NCI-H748 treated with DMSO at 0.1 percent for 48 hours (cell line): ENCODE measurements at places on chromosomes 3 and 15.

DNA sequence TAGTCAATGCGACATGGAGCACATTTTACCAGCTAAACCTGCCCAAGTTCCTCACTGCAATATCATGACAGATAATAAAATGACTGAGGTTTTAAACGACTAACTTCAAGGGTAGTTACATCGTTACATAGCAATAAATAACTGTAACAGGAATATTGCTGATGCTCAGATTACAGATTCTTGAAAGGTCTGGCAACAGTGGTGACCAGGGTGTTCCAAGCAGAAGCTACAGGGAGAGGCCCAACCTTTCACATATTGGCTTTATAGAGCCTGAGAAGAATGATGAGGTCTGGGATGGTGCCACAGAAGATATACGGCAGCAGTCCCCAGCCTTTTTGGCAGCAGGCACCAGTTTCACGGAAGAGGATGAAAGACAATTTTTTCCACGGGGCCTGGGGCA, 51.1 kb upstream of the CSPG5 start:
- no peak for DNase-seq

GRCh38 chr3:186826976-186827857, 15.3 kb upstream of the ADIPOQ start:
- peak; percentile 18 for DNase-seq

DNA sequence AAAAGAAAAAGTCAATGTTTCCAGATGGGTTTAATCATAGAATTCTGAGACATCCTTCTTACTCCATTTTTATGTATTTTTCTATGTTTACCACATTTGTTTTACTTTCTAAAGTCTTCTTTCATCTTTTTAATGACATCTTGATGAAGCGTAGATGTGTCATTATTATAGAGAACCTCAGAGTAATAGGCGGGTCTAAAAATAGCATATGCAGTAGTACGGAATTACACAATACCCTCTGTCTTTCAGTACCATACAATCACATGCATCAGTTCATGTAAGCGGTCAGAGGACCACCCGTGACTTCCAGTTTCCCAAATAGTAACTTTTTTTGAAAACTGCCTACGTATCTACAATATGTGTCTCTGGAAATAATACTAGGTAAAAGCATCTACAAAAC, 224.0 kb downstream of the PLOD2 start:
- DNase-seq: no peak

DNA sequence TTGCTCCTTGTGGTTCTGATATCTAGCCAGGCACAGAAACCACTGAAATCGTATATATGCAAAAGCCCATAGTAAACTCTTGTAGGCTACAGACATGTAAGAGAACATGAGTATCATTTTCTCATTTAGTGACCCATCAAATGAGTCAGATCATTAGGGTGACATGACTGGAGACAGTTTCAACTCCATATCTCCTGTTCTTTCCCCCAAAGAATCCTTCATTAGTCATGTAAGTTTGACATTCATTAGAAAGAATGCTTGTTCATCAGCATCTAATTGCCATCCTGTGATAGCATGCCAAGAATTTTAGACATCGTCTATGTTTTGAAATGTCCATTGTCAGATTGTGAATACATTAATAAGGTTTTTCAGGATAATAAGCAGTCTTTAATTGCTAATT, 264.9 kb upstream of the TPM1 start:
- no peak for DNase-seq

- no peak for DNase-seq
Measured at GRCh38 chr3:14324224-14324944, 78.0 kb upstream of the SLC6A6 start.

- DNase-seq: no peak
Measured at GRCh38 chr3:137869022-137869421, 104.9 kb downstream of the SOX14 start.

- no peak for DNase-seq
Measured at GRCh38 chr15:45641999-45642932, 7.4 kb downstream of the SQOR start.

DNA sequence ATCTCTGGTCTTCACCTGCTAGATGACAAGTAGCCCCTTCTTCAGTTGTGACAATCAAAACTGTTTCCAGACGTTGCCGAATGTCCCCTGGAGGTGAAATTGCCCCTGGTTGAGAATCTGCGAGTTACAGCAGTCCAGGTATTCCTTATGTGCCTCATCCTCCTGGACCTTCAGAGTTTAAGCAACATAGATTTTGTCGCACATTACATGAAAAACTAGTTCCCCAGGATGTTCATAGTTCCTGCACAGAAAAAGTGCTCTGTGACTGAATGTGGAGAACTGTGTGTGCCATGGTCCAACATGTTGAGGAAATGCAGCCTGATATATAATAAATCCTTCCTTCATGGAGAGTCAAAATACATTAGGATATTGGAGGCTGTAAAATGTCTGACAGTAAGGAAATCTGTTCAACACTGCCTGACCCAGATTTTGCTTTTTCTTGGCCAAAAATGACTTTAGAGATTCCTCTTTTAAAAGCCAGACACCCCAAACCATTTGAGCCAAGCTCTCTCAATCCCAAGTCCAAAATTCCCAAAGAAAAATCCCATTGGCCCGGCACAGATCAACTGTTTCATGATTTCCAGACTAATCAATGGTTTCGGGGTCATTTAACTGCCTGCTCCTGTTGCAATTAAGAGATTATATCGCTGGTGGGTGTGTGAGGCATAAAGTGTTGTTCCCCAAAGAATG, 20.4 kb upstream of the SHC4 start:
- no peak for DNase-seq

- no peak for DNase-seq
Measured at GRCh38 chr3:151002003-151002981, 29.8 kb upstream of the CLRN1 start.

DNA sequence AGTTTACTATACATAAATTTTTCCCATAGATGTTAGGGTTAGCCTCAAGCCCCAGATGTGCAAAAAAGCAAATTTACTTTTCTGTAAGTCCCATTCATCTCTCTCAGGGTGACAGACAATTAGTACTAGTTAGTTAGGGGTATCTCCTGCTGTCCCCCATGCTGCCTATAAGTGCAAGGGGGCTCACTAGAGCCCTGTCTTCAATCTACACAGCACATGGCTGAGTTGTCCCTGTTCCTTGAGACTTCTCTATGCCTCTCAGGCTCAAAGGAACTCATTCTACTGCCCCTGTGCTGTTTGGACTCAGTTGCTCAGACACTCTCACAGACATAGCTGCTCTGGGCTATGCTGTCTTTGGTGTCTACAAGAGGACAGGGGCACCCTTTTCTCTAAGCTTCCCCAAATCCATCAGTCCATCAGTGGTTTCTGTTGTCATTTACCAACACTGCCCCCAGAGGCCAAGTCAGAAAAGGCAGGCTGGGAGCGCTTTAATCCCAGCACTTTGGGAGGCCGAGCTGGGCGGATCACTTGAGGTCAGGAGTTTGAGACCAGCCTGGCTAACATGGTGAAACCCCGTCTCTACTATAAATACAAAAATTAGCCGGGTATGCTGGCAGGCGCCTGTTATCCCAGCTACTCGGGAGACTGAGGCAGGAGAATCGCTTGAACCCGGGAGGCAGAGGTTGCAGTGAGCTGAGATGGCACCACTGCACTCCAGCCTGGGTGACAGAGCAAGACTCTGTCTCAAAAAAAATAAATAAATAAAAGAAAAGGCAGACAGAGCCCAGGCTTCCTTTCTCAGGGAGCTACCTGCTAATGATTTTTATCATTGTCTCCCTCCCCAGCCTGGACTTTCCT, 31.4 kb upstream of the PRTG start:
- no peak for DNase-seq

DNA sequence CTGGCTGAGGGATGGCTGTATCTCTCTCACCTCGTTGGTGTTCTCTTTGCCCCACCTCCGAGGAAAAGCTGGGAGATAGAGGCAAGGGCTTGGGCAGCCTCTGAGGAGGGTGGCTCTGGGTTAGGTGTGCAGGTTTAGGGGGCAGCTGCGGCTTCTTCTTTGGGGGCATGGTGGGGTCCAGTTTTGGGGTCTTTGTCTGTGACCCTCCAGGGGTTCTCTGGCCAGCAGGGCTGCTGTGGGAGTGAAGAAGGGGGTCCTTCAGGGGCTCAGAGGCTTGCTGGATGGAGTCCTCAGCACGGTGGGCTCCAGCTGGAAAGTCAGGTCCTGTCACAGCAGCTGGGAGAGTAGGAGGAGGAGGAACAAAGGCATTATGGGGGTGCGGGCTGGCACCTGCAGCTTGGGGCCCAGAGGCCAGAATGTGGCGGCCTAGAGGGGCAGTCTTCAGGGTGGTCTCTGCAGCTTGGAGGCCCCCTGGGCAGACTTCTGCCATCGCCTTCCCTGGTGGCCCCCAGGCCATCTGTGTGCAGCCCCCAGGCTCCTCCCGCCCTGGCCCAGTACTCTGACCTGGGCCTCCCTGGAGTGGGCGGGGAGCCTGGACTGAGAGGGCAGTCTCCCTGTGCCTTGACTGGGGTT, 7.0 kb downstream of the XIRP1 start:
- DNase-seq: no peak

- no peak for DNase-seq
Measured at GRCh38 chr3:63521657-63522056, 130.8 kb upstream of the SNTN start.

DNA sequence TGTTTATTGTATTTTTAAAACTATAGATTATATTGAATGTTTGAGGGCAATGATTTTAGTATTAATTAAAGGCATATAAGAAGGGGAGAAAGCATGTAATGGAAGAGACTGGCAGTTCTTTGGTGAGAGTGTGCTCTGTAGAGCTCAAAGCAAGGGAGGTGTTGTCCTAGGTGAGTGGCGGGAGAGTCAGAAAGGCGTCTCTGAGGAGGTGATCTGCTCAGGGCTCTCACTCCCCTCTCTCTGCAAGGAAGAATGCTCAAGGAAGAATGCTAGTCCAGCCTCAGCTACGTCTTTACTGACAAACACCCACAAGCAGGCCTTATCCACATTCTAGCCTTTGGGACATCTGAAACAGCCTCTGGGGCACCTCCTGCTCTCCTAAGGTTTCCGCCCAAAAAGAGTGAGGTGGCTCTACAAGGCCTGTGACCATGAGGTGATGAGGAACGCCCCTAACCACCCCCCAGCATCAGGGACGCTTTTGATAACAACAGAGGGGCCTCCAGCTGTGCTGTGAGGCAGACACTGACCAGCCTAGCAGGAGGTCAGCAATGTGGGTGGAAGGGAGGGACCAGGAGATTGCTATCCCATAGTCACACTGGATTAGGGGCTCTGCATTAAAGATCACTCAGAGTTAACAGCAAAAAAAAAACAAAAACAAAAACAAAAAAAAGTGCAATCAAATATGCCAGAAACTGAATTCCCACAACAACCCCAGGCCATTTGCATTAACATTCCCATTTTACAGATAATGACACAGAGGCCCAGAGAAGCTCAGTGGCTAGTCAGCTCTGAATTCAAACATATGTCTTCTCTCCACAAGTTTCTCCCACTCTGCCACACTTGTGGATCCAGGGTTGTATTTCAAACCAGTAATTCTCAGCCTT, 202.2 kb upstream of the CTNNB1 start:
- no peak for DNase-seq
